Right ventricle myocardium superior (tissue), 1 donor: ENCODE measurements at places on chromosomes 4 and X.

GRCh38 chr4:165666836-165667235 lies 206.2 kb upstream of the TLL1 start:
- no peak for DNase-seq

DNA sequence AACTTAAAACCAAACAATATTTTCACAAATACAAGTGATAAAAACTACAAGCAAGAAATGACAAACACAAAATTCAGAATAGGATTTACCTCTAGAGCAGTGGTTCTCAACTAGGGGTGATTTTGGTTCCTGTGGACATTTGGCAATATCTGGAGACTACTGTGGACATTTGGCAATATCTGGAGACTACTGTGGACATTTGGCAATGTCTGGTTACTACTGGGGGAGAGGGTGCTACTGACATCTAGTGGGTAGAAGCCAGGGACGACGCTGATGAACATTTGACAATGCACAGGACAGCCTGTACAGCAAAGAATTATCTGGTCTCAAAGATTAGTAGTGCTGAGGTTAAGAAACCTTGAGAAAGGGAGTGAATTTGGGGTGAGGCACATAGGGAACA lies 169.8 kb downstream of the CLCN4 start:
- DNase-seq: peak; percentile 25

DNA sequence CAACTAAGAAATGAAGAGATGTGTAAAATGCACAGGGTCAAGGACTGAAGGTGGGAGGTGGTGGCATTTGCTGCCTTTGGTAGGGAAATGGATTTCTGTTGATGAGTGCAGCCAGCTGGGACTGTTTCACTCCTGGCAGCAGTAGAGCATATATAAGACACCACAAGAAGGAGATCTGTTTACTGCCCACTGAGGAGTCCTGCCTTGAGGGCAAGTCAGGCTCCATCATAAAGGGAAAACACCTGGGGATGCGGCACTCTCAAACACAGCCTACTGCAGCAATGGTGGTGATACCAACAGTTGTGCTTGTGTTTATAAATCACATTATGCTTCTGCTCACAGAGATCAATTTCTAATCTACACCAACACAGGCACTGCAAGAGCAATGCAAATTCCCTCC lies 222.1 kb downstream of the TACR3 start:
- no peak for DNase-seq

DNA sequence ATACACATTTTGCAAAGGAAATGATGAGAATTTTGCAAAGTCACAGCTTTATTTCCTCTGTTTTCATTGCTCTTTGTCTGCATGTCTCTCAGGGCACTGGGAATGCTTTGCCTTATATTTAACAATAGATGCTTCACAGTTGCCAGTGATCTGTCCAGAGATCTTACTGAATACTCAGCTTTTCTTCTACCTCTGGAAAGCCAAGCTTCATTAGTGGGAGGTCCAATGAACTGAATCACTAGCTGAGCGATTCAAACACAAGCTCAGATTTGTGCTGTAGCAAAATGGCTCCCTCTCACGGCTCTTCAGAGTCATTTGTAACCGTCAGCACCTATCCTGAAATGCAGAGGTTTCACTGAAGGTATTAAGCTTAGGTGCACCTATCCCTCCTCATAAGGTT lies 138.9 kb downstream of the DCLK2 start:
- no peak for DNase-seq

DNA sequence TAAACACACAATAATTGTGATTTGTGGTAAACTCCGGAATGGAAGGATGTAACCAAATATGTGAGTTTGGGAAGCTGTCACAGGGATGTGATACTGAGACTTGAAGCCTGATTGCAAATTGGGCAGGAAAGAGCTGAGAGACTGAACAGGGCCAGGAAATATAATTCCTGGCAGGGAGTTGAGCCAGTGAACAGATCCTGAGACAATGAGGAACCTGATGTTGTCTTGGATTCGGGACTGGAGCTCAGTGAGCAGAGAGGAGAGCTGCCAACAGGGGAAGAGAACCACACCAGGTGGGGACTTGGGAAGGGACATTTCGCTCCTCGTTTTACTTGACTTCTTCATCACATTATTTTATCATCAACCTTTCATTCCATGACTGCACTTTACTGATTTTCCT lies 386.0 kb downstream of the TLL1 start:
- no peak for DNase-seq

- DNase-seq: peak; percentile 77
Measured at GRCh38 chrX:39675619-39676018, 422.1 kb downstream of the BCOR start.

DNA sequence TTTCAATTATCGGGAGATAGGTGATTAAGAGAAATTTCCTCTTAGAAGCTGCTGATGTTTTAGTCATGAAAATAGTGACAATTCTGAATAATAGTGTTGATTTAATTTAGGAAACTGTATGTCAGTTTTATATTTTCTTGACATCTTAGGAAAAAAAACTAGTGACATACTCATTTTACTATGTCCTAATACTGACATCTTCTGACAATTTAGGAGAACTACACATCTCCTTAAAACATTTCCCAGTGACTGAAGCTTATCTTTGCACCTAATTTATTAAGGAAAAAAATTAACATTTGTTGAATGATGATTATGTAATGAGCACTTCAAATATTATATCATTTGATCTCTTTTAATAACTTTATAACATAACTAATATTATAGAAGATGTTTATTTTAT lies 42.0 kb upstream of the RBMXL3 start:
- no peak for DNase-seq

DNA sequence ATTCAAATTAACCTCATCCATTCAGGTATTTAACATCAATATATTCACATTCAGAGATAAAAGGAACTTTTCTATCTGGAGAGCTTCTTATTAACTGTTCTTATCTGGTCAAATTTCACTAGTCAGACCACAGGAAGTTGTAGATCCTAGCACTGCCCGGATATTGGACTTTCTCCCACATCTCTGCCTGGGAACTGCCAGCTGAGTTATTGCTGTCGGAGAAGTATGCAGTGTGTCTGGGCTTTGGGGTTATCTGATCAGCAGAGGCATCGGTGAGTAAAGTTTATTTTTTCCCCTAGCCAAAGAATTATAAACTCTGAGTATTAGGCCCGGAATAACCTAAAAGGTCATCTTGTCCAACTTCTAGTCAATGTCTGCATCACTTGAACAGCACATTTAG lies 45.1 kb downstream of the OR13H1 start:
- DNase-seq: no peak

GRCh38 chr4:148108766-148109165 lies 333.4 kb downstream of the NR3C2 start:
- no peak for DNase-seq

GRCh38 chr4:153418121-153418520 lies 48.0 kb upstream of the TMEM131L start:
- DNase-seq: no peak

DNA sequence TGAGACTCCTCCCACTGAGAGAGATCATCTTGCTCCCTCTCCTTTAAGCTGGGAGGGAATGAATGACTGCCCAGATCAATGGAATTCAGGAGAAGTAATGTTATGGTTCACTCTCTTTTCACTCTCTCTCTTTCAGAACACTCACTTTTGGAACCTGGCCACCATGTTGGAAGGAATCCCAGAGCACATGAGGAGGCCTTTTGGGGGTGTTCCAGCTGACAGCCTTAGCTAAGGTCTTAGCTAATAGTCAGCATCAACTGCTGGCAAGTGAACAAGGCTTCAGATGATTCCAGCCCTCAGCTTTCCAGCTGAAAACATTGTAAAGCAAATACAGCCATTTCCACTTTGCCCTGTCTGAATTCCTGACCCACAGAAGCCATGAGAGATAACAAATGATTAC lies 124.0 kb upstream of the CLNK start:
- DNase-seq: no peak

GRCh38 chrX:110172215-110172614 lies 145.7 kb downstream of the AMMECR1 start:
- no peak for DNase-seq

DNA sequence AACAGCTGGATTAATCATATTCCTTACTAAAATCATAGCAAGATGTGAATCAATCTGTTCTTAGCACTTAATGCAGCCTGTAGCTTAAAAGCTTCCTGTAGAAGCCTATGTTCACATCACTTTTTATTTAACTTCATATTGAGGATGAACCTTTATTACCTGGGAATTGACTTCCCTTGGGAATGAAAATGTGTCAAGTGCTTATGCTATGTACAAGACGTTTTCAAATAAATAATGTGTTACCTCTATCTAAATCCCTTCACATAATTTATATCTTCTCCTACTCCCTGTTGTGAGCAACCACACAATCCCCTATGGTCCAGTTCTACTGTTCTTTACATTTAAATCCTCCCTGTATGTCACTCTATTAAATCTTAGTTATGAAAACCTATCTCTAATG lies 633.1 kb downstream of the FSTL5 start:
- no peak for DNase-seq

DNA sequence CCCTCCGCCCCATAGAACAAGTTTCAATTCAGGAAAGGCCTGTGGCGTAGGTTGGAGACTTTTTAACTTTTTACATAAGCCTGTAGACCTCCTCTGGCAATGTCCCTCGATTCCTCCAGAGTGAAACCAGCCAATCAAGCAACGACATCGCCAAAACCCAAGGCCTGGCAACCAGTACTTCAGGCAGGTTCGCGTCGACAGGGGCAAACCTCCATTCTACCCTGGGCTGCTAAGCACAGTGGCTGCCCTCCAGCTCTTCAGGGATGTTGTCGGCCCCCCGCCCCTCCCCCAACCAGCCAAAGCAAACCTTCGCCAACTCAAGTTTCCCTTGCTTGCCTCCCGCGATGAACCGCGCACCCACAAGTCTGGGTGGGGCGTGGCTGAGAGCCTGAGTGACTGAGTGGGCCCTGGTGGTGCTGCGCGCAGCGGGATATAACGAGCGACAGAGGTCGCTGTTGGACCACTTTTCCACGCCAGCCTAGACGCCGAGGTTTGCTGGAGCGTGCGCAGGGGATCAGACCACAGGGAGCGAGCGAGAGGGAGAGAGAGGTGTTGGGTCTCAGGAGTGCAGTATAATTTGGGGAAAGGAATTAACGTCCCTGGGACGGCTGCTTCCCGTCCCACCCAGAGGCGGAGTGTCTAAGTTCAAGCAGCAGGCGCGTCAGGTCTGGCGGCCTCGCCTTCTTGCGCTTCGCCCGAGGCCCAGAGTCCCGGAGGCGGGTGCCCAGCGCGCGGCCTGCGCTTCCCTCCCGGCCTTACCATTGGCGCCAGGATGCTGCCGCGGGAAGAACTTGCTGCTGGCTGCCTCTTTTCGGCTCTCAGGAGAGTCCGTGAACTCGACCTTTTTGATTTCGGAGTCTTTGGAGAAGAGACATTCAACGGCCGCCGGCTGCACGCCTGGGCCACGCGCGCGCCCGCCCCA lies 9.0 kb upstream of the PITX2 start:
- DNase-seq: peak; percentile 66

DNA sequence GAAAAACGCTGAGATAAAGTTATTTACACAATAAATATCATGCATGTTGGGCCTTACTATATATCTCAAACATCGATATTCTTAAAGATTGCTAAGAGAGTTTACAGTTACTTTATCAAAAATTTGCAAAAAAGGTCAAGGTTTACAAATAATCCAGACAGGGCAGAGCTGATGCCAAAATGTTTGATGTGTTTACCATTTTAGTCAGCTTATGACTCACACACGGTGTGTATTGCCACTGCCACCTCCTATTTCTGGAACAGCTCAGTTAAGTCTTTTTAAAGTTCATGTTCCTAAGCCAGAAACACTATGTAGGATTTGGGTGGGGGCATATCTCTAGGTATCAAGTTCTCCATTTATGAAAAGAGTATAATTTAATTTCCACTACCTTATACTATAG lies 580.6 kb downstream of the INPP4B start:
- DNase-seq: no peak

GRCh38 chr4:77618383-77619241 lies 13.0 kb downstream of the CXCL13 start:
- no peak for DNase-seq

- DNase-seq: no peak
Measured at GRCh38 chr4:163660636-163661035, 166.1 kb downstream of the TMA16 start.

DNA sequence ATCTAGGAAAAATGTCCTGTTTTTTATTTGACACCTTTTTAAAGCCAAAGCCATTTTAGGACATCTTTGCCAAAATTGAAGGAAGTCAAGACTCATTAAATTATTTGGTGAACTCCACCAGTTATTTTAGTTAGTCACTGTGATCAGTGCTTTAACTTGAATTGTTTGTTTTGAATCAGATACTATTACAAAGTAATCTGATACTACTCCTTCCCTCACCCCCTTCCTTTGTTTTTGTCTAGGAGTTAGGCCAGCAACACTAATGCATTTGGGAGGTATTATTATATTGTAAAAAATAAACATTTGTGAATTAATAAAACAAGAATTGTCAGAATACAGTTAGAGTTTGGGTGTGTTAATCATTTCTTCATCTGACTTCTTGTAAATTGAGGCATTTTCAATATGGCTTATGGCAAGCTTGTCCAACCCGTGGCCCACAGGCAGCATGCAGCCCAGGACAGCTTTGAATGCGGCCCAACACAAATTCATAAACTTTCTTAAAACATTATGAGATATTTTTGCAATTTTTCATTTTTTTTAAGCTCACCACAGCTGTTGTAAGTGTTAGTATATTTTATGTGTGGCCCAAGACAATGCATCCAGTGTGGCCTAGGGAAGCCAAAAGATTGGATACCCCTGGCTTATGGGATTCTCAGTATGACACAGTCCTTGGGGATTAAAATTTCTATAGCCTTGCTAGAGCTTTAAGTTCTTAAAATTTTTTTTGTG lies 182.2 kb downstream of the BMPR1B start:
- DNase-seq: no peak

GRCh38 chr4:7772711-7773385 lies 166.8 kb downstream of the AFAP1 start:
- peak; percentile 74 for DNase-seq

- no peak for DNase-seq
Measured at GRCh38 chrX:36787752-36788151, 220.4 kb upstream of the FAM47C start.

DNA sequence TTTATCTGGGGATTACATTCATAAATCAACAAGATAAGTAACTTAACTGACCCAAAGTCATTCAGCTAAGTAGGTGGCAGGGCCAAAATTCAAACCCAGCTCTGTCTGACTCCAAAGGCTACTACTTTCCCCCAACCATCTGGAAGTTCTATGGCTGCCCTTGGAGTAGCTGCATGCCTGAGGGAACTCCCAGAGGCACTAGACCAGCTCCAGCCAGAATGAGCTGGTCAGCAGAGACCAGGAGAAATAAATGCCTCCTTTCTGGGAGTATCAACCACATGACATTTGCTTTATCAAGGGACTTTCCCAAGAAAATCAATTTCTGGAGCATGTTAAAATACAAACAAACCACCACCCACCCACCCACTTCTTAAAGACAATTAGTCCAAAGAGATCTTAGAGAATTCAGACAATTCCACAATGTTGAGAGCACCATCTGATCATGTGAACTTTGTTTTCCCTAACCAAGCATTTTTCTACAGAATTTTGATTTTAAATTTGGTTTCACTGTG lies 180.5 kb downstream of the EFHC2 start:
- DNase-seq: no peak

DNA sequence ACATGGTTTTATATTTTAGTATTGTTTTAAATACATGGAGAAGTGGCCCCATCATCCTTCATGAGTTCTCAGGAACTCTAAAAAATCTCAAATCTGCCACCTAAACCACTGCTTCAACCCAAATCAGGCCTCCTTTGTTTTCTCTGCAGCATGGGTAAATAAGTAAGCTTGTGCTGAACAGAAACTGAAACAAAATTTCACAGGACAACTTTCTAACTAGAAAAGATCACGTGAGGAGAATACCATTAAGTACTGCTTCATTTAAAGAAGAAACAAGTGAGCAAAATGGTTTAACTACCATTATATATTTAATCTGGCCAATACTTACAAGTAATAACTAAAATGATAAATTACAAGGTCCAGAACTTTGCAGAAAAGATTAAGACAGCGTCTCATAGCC lies 2.5 kb downstream of the ARAP2 start:
- no peak for DNase-seq
